GM13976 (cell line): ENCODE measurements at places on chromosomes 7 and 10.

DNA sequence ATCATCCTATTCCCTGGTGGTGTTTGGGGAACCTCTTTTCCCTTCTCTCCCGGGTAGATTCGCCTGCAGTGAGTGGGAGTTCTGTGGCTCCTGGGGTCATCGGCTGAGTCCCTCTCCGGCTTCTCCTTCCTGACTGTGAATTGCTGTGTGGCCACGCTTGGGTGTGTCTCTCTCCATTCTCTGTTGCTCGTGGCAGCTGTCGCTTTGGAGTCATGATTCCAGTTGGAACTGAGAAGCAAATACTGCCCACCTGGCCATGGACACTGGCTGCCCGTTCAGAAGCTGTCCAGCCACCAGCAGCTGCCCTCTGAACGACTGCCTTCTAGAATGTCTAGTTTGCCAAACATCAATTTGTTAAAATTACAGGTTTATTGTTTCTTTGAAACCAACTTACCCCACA lies 23.1 kb upstream of the PITRM1 start:
- no peak for DNase-seq

GRCh38 chr10:10053051-10053450 lies 964.6 kb upstream of the CELF2 start:
- no peak for DNase-seq

DNA sequence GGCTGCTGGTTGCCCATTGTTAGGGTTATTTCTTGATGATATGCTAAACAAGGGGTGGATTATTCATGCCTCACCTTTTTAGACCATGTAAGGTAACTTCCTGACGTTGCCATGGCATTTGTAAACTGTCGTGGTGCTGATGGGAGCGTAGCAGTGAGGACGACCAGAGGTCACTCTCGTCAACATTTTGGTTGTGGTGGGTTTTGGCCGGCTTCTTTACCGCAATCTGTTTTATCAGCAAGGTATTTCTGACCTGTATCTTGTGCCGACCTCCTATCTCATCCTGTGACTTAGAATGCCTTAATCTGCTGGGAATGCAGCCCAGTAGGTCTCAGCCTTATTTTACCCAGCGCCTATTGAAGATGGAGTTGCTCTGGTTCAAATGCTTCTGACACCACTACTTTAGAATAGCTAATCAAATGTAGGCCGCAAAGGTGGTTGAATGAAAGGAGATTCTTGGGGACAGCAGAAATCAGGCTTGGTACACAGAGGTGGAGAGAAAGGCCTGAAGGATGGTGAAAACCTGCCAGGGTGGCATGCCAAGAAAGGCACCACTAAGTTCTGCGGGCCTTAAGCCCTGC lies 17.9 kb upstream of the SMO start:
- DNase-seq = no peak

DNA sequence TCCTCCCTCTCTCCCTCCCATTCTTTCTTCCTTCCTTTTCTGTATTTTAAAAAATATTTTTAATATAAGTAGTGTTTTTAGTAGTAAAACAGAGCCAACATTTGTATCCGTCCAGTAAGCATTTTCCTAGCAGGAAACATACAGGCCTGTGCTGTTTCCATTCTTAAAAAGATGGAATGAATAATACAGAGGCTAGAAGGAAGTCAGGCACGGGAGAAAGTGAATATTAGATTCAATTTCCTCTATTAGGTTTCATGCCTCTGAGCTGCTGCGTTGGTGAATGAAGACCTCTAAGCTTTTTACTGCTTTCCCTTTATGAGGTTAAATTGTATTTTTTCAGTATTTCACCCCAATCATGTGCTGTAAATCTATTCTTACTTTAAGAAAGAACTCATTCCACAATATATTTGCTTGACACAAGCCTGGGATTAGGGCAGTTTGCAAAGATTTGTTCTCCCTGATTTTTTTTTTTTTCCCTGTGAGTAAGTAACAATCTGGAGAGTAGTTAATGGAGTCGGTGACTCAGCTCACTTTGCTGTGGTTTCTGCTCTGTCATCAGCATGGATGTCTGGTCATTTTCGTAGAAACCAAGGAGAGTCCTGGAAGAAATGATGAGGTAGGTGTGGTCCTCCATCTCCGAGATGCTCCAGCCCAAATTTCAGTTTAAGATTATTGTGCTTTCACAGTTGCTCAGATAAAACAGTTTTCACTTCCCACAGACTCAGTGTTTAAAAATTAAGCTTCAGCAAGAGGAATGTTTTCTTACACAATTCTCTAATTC lies 76.1 kb upstream of the PITRM1 start:
- no peak for DNase-seq

- no peak for DNase-seq
These were observed 30.1 kb downstream of the INSIG1 start for GRCh38 chr7:155327590-155328320.

DNA sequence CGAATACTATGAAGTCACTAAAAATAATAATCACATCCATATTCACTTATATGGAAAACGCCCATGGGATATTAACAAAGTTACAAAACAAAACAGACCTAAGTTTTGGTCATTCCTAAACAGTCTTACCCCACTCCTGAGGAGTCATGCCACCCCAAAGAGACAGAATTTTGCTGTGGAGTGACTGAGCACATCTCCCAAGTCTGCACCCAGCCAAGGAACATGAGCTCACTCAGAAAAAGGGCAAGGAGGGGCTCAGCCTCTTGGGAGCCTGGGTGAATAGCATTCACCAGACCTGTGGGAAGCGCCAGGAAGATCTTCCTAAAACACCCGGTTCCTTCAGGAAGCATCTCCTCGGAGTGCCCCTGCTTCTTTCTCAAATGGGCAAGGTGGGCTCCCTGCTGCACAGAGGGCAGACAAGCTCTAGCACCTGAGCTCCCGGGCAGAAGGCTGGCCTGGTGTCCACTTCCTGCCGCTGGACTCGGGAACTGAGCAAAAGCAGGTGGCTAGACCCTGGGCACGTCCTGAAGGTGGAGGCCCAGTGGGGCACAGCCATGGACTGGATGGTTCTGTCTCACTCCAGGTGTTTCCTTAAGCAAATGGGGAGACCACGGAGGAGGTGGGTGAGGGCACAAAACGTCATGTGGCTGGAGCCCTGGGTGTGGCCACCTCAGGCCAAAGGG lies 31.0 kb downstream of the TNS3 start:
- DNase-seq = no peak

- DNase-seq = peak; percentile 12
These were observed 227.6 kb upstream of the NPSR1 start for GRCh38 chr7:34430456-34430855.

- peak; percentile 28 for DNase-seq
These were observed 444.7 kb downstream of the DGKB start for GRCh38 chr7:14457568-14458453.

- DNase-seq = no peak
These were observed 130.5 kb downstream of the GRK5 start for GRCh38 chr10:119337796-119338432.

- no peak for DNase-seq
These were observed 3.4 kb upstream of the SMARCD3 start for GRCh38 chr7:151251689-151252560.

GRCh38 chr7:131014906-131015656 lies 281.1 kb upstream of the KLF14 start:
- no peak for DNase-seq

DNA sequence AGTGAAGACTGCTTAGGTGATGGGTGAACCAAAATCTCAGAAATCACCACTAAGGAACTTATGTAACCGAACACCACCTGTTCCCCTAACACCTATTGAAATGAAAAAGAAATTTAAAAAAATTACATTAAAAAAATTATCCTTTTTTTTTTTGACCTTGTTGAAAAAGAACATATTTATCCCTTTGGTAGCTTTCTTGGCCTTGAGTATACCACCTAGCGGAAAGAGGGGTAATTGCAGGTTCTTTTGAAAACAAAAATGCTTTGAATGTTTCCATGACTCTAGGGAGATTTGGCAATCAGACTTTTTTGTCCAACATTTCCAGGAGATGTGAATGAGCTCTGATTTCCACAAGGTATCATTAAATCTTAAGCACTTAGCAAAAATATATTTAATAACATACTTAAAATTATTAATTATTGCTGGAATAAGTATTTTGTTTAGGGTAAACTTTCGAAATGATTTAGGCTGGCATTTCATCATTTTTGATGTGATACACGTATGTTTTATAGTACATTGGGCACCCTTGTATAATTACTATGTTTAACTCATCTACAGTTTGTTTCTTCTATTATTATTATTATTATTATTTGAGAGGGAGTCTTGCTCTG lies 47.0 kb upstream of the ELMO1 start:
- DNase-seq = peak; percentile 55

DNA sequence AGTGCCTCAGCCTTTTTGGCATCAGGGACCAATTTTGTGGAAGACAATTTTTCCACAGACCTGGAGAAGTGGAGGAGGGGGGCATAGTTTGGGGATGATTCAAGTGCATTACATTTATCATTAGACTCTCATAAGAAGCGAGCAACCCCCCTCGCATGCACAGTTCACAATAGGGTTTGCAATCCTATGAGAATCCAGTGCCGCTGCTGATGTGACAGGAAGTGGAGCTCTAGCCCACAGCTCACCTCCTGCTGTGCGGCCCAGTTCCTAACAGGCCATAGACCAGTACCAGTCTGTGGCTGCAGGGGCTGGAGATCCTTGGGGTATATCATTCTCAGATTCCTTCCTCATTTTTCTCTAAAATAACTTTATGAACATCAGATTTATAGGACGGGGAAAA lies 50.8 kb downstream of the ATAD1 start:
- DNase-seq = no peak

- DNase-seq = no peak
These were observed 465.0 kb upstream of the KLF6 start for GRCh38 chr10:4249841-4250586.

- no peak for DNase-seq
These were observed 71.3 kb downstream of the PARD3 start for GRCh38 chr10:34743814-34744213.

DNA sequence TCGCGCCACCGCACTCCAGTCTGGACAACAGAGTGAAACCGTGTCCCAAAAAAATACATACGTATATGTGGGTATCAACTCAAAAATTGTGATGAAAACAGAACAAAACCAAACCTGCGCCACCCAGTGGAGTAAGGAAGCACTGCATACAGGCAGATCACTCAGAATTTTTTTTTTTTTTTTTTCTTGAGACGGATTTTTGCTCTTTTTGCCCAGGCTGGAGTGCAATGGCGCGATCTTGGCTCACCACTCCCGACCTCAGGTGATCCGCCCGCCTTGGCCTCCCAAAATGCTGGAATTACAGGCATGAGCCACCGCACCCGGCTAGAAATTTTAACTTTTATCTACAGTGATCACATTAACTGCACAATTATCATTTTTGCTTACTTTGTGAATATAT lies 9.1 kb upstream of the TMEM236 start:
- peak; percentile 52 for DNase-seq

- no peak for DNase-seq
These were observed 32.8 kb downstream of the CAMK1D start for GRCh38 chr10:12382157-12382548.

DNA sequence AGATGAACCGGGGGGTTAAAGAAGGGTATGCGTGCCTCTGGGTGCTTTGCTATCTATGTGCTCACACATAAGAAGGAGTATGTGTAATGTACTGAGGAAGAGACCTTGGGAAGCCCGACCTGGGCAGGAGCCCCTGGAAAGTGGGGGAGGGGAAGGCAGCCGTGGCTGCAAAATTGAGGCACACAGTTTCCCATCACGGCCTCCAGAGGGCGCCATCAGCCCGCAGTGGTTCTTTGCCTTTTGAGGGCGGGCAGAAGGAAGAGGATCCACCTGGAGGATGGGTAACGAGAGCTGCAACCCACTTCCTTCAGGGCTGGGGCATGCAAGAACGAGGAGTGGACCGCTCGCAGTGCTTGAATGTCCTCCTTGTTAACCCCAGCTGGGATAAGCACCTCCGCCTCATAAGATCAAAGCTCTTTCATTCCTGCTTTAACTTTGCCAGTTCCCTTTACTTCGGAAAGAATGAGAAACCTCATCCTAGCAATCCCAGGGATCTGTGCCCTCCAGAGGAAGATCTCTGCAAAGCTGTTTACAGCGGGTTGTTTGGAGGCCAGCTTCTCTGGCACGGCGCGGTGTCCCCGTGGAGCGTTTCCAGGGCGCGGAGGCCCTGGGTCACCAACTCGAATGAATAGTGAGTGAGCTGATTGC lies 77.9 kb downstream of the PCGF5 start:
- peak; percentile 79 for DNase-seq

- no peak for DNase-seq
These were observed 202.9 kb upstream of the PITRM1 start for GRCh38 chr10:3375505-3375904.

GRCh38 chr10:52314822-52315552 lies 906 bp downstream of the DKK1 start:
- no peak for DNase-seq

DNA sequence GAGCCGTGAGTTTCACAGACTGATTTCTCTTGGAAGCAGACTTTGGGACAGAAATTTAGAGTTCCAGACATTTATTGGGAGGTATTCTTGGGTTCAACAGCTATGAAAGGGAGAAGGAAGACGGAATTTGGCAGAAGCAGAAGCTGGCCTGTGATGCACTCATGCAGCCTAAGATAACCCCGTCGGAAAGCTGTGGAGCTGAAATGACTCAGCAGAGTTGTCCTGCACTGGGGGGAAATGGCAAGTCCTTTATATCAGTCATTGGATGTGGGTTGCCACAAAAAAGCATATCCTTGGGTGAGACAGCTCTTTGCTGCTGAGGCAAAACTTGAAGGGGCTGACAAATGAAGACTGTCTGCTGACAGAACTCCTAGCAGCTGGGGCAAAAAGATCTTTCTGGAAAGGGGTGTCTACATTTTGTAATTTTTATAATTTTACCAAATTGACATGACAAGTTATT lies 11.5 kb upstream of the MICU1 start:
- peak; percentile 56 for DNase-seq

GRCh38 chr7:158054081-158054480 lies 533.5 kb downstream of the PTPRN2 start:
- DNase-seq = no peak

GRCh38 chr7:35025369-35025870 lies 11.9 kb downstream of the DPY19L1 start:
- DNase-seq = no peak

DNA sequence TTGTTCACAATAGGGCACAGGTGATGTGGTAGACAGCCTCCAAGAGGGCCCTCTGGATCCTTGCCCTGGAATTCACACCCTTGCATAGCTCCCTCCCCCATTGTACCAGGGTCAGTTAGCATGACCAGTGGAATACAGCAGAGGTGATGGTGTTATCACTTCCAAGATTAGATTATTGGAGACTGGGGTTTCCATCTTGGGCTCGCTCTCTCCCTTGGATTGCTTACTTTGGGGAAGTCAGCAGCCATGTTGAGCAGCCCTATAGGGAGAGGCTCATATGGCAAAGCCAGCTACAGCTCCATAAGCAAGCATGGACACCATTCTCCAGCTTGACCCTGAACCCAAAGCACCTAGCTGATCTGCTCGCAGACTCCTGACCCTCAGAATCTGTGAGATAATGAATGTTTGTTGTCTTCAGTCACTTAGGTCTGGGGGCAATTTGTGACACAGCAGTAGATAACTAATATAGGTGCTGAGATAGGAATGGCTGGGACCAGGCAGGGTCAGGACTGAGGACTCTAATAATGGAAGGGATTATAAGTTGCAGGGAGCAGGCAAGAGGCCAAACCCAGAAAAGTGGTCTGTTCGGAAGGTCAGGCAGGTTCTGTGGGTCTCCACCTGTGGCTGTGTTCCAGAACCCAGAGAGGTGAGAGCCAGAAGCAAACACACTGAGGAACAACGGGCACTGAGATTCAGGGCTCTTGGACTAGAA lies 22.9 kb downstream of the TBXAS1 start:
- no peak for DNase-seq

GRCh38 chr7:128836729-128837348 lies 6.6 kb downstream of the FLNC start:
- peak; percentile 27 for DNase-seq
